Left ventricle myocardium superior (tissue), 1 donor: ENCODE measurements at places on chromosomes 11 and 22.

DNA sequence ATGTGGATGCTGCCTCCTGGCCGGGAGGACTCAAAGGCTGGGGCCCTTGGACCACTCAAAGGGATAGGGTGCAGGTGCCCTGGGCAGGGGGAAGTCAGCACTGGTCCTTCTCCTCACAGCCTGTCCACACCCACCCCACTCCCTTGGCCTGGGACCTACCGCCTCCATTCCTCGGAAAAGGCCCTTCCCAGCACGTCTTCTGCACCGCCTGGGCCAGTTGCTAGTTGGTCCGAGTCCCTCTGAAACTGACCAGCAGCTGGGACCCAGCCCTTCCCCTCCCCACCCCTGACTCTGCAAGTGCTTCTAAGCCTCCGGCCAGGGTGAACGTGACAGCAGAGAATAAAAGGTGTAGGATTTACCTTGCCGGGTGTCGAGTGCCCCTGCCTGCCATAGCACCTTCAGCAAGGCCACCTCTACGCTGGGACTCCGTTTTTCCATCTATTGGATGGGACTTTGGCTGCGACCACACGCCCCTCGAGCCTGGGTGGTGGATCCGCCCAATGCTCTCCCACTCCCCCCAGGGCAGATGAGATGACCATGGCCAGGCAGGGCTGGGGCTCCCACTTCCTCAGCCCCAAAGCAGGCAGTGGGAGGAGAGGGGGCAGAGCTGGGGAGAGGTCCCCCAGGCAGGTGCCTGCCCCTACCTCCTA, 37.3 kb downstream of the OSBPL5 start:
- DNase-seq: peak; percentile 51

GRCh38 chr11:84558085-84558905, 1068.8 kb downstream of the DLG2 start:
- no peak for DNase-seq

- no peak for DNase-seq
Measured at GRCh38 chr11:57568330-57568766, 876 bp upstream of the UBE2L6 start.

DNA sequence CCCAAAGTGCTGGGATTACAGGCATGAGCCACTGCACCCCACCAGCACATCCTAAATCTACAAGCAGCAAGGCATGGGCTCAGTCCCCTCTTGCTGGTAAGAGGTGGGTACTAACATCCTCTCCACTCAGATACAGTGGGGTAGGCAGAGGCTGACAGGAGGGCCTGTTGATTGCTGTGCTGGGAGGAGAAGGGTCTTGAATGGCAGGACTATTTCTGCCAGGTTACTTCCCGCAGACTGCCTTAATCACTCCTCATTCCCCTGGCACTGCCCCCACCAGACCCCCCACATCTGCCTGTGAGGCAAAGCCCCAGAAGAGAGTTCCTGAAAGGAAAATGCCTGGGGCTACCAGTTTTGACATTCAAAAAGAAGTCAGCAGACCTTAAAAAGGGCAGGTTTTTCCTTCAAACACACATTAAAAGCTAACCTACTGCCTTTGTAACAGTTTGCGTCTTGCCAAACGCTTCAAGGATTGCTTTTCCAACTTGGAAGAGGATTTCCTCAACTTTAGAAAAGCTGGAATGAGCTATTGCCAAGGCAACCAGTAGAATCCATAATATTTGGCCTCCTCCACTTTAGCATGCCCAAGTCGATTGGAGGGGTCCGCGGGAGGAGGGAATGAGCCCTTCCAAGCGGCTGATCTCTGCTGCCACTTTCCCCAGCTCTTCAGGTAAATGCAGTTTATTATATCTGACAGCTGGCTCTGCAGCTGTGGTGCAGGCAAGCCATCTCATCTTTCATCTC, 62.0 kb downstream of the FDX1 start:
- no peak for DNase-seq

DNA sequence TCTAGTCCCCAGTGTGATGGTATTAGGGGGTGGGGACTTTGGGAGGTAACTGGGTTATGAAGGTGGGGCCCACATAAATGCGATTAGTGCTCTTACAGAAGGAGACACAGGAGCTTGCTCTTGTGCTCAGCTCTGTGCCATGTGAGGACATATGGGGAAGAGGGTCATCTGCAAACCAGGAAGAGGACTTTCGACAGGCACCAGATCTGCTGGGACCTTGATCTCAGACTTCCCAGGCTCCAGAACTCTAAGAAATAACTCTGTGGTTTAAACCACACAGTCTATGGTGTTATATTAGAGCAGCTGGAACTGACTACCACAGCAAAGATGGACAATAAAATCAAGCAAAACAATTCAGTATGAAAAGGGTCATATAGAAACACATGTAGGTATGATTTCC, 26.7 kb downstream of the NNMT start:
- DNase-seq: no peak

DNA sequence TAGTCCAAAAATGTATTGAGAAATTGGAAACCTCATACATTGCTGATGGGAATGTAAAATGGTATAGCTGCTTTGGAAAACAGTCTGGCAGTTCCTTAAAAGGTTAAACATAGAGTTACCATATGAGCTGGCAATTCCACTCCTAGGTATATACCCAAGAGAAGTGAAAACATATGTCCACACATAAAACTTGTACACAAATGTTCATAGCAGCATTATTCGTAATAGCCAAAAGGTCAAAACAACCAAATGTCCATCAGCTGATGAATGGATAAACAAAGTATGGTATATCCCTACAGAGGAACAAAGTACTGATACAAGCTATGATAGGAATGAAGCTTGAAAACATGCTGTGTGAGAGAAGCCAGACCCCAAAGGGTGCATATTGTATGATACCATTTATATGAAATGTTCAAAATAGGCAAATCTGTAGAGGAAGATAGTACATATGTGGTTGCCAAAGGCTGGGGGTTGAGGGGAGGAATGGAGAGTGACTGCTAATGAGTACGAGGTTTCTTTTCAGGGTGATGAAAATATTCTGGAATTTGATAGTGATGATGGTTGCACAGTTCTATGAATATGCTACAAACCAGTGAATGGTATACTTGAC, 85.8 kb downstream of the ZBTB16 start:
- no peak for DNase-seq

DNA sequence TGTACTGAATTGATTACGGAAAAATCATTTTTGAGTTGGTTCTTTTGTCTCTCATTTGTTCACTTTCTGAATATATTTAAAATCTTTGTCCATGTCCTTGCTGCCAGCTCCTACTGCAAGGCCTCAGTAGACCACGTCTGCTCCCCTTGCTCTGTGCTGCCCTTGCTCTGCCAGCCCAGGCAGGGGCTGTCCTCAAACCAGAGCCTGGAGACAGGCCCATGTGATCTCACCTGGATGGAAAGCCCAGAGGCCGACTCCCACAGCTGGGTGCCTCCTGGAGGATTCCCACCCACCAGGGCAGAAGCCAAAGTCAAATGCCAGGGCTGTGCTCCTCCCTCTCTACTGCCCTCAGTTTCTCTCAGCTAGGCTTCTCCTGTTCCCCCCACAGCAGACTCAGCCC, 141.8 kb downstream of the NTM start:
- no peak for DNase-seq

DNA sequence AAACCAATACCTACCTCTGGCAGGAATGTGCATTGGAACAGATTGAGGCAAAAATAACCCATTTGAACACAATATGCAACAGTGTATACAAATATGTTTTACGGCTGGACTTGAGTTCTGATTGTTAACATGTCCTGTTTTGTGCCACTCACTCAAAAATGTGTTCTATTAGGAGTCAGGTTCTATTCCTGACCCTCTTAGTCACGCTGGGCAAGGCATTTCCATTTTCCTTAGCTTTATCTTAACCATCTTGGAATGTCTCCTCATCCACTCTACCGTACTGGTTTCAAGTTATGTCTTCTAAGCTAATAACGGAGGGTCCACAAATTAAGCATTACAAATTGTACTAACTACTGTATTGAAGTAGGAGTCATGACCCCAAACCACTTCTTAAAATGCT, 78.6 kb downstream of the MAML2 start:
- no peak for DNase-seq

DNA sequence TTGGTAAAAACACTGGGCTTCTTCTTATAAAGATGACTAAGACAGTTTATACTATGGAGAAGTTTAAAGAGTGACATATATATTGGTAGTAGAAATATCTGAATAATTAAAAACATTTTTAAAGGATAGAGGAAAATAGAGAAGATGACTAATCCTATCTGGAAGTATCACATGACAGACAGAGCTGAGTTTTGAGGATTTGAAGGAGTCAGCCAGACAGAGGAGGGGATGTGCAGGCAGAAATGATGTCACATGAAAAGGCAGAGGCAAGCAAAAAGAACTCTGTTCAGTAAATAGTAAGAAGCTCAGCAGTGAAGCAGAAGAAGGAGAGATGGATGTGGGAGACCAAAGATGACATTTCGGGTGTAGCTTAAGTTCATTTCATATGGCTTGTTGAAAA, 1.6 kb downstream of the OR10A2 start:
- DNase-seq: no peak

DNA sequence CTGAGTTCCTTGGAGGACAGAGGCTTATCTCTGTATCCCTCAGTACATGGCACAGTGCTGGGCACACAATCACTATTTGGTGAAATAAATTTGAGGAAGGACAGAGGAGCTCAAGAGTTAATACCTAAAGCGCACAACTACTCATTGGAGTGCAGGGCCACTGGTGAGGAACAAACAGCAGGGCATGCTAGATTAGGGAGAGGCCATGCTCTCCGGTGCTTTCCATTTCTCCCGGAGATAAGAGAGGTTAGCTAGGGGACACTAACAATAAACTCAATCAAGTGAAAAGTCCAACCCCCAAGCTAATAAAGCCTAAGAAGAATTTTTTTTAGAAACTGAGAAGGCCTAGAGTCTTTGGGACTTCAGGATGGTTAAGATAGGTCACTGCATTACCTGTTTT, 29.1 kb downstream of the NFRKB start:
- DNase-seq: no peak

DNA sequence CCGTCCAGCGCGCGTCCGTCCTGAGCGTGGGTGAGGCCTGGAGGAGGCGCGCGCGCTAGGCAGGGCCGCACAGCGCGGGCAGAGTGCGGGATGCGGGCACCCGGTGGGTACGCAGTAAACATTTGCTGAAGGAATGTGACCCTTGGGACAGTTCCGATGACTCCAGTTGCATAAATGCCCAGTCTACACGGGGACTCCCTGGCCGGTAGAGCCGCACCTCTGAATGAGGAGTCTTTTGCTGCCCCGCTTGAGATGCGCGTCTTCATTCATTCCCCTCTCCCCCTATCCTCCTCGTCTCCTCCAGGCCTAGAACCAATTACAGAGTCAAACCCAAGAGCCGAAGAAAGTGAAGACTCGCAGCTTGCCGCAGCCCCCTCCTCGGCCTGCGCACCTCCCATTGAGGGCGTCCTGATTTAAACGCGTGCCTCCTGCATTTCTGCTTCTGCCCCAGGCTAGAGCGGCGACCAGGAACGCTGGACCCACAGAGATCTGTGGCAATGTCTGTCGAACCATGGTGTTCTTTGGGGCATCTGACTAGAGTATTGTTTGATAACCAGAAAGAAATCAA, 729 bp upstream of the CHKB start:
- DNase-seq: peak; percentile 20
